ENCODE measurements at places on chromosomes 16 and 17. TPM values are rescaled to one million over a fixed set of nuclear protein-coding genes. Genes with fewer than 3 reads are reported as not detected.
A peak's percentile ranks its signal among the peaks of the same experiment; 100 is the strongest.

GRCh38 chr16:51327001-51327400 is 175.9 kb upstream of the SALL1 start:
- H3K4me1 ChIP-seq, result no peaks in the 10 kb centered on the region
- H3K36me3 ChIP-seq, result no peaks in the 10 kb centered on the region
- no peak for DNase-seq
- H3K4me3 ChIP-seq, result no peak overlapping the region
- no peak overlapping the region for H3K27ac ChIP-seq

GRCh38 chr16:53115773-53116172 is 61.0 kb downstream of the CHD9 start:
- H3K27me3 ChIP-seq, result no peaks in the 10 kb centered on the region
- no peak for DNase-seq
- peaks cover 6% of the 10 kb centered on the region for H3K4me1 ChIP-seq
- no peak overlapping the region for H3K4me3 ChIP-seq
- no peaks in the 10 kb centered on the region for H3K36me3 ChIP-seq
- no peak overlapping the region for H3K27ac ChIP-seq

DNA sequence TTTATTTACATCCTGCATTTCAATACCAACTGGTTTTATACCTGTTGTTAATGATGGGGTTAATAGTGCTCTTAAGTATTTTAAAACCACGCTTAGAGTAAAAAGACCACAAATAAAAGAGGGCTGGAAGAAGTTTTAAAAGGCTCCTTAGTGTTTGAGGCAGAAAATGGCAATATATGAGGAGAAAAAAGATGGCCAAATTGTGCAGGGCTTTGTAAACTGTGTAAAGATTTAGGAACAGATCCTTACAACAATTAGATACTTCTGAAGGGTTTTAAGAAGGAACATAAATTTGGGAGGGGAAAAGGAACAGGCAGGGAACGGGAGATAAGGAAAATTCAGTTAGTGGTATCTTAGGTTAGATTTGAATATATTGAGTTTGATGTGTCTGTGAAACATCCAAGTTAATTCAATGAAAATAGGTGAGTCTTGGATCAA is 12.7 kb downstream of the CDC27 start:
- DNase-seq, result no peak
- no peak overlapping the region for H3K4me3 ChIP-seq
- H3K4me1 ChIP-seq, result no peaks in the 10 kb centered on the region
- H3K27me3 ChIP-seq, result no peaks in the 10 kb centered on the region
- peaks cover 79% of the 10 kb centered on the region for H3K36me3 ChIP-seq

DNA sequence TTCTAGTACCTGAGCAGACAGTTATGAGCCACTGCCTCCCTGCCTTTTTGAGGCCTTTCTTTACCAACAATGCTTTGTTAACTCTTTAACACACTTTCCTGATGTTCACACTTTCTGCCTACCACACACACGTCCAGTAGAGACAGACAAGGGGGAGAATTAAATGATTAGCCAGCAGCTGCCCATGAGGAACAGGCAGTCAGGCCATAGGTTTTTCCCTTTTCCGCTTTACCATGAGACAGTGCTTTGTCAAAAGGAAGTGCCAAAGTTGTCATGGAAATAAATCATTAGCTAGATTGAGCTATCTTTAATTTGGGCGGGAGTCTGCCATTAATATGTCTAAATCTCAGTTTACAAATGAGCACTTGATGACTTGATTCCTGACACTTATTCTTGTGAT is 102.1 kb downstream of the PITPNC1 start:
- no peaks in the 10 kb centered on the region for H3K27me3 ChIP-seq
- peak; percentile 33 for DNase-seq
- H3K36me3 ChIP-seq, result no peaks in the 10 kb centered on the region
- H3K4me3 ChIP-seq, result no peak overlapping the region
- peaks cover 3% of the 10 kb centered on the region for H3K4me1 ChIP-seq

DNA sequence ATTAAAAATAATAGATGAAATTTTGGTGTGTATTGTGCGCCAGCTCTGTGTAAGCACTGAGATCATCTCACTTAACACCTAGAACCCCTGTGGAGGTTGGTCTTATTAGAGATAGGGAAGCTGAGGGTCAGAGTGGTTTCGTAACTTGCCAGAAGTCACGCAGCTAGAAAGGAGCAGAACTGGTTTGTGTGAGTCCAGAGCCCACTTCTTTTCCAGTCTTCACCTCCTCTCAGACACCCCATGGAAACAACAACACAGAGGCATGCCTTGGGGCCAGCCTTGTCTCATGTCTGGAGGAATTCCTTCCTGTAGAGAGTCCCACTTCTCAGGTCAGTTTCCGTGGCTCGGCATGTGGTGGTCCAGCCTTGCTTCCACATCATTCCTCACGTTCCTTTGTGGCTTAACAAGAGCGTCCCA is 16.5 kb downstream of the YPEL2 start:
- no peak overlapping the region for H3K4me3 ChIP-seq
- H3K4me1 ChIP-seq, result peaks cover 26% of the 10 kb centered on the region
- peak; percentile 75 for DNase-seq
- H3K27ac ChIP-seq, result no peak overlapping the region
- H3K27me3 ChIP-seq, result no peaks in the 10 kb centered on the region

DNA sequence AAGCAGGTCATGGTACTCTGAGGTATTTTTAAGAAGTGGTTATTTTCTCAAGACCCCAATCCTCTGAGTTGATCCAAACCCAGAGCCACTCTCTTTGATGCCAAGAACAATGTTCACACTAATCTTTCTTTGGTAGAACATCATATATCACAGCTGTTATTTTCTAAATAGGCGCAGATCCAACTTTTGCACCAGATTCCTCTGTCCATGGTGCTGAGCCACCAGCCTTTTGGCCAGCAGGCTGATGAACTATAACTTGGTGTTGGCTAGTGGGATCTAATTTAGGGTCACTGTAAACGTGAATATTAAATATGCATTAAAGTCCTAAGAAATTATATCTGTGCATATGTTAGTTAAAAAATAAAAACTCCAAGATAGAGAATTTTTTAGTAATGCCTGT is 7.0 kb upstream of the ZKSCAN2 start:
- DNase-seq, result peak; percentile 59
- no peaks in the 10 kb centered on the region for H3K27me3 ChIP-seq
- H3K27ac ChIP-seq, result no peak overlapping the region
- H3K4me3 ChIP-seq, result no peak overlapping the region

Gene SDR42E1
- not detected for total RNA-seq

- no peaks in the 10 kb centered on the region for H3K27me3 ChIP-seq
- H3K36me3 ChIP-seq, result no peaks in the 10 kb centered on the region
- no peak overlapping the region for H3K27ac ChIP-seq
- no peak for DNase-seq
- no peaks in the 10 kb centered on the region for H3K4me1 ChIP-seq
- H3K4me3 ChIP-seq, result no peak overlapping the region
Observed at GRCh38 chr16:48408688-48409087, 23.5 kb upstream of the SIAH1 start.

DNA sequence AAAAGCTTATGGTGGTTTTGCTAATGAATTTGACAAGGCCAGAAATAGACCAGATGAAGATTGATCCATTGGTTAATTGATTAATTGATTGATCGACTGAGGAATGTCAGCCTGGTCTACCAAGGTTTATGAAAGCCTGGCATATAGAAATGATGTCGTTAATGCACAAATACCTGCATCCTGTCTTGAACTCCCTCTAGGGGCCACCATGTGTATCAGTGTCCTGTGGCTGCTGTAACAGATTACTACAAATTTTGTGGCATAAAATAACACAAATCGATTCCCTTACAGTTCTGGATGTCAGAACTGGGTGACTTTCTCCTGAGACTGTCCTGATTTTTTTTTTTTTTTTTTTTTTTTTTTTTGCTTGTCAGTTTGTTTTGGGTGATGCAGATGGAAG is 553.2 kb downstream of the MAF start:
- no peaks in the 10 kb centered on the region for H3K4me1 ChIP-seq
- no peak for DNase-seq
- no peak overlapping the region for H3K27ac ChIP-seq
- no peaks in the 10 kb centered on the region for H3K27me3 ChIP-seq
- H3K36me3 ChIP-seq, result no peaks in the 10 kb centered on the region

Measured in endodermal cell (in vitro differentiated cells).